ENCODE measurements at places on chromosomes 3 and 15.

GRCh38 chr3:14162178-14162577 is 16.2 kb downstream of the XPC start:
- no peak for DNase-seq

DNA sequence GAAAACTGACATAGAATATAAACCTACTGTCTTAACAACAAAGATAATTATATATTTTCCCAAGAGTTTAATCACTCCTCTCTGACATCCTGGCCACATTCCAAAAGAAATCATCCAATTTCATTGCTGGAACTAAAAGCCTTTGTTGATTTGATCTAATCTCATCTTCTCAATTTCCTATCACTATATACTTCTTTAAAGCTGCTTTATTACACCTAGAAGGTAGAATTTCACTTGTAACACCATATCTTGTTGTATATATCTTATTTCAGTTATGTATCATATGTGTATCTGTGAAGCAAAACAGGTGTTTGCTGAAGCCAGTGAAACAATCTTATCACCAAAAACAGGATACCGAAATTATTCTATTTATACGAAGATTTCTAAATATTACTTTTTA is 740.2 kb downstream of the ROBO1 start:
- DNase-seq: no peak

- peak; percentile 2 for DNase-seq
Observed at GRCh38 chr15:76840830-76841460, 64.2 kb downstream of the SCAPER start.

- no peak for DNase-seq
Observed at GRCh38 chr15:68421115-68421551, 10.8 kb downstream of the ITGA11 start.

GRCh38 chr15:83919978-83920510 is 266.1 kb downstream of the ADAMTSL3 start:
- DNase-seq: no peak
